ENCODE measurements at places on chromosomes 4 and X. TPM values are rescaled to one million over a fixed set of nuclear protein-coding genes. Genes with fewer than 3 reads are reported as not detected.

Gene SLC34A2
- 2.1 TPM for total RNA-seq

Gene MAMLD1
- 0.25 TPM for total RNA-seq

DNA sequence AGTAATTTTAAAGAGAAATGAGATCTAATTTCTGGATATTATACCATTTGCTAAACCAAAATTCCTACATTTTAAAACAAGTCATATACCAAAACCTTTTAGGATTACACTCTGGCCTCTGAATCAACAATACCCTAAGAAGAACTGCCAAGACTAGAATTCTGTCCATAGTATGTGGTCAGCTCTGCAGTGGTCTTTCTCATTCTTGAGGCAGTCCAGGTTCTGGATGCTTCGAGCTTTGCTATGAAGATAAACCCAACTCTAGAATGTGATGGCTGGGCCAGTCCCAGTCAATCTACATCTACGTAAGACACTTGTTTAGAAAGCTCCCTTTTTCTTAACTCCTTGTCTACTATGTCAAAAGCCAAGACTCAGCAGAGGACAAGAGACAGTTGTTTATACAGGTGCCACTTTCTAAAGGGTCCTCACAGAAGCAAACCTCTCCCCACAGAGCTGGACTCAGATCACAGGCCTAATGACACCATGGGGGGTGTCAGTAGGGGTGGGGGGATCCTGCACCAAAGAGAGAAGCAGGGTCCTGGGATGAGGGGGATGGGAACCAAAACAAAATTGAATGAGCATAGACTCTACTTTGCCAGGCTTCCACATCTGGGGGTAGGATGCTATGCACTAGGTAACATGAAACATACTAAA is 63.2 kb downstream of the SH3RF1 start:
- no peak for DNase-seq

DNA sequence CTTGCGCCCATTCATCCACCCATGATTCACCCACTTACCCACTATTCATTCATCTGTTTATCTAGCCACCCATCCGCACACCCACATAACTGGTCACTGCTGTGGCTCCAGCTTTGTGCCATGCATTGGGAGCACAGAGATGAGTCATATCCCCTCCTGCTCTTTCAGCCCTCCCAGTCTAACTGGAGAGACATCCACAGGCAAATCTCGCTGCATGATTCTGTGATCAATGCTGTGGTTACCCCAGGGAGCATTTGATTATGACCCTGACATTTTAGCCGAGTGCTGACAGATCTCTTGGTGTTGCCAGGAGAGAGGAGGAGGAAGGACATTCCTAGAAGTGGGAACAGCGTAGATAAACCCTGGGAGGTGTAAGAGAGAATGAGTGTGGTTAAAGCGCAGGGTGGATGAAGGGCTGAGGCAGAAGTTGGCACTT is 10.4 kb upstream of the PORCN start:
- DNase-seq = no peak

Gene SFRP2
- total RNA-seq = 0.54 TPM

Gene RBBP7
- 79.2 TPM for total RNA-seq

Gene STOX2
- total RNA-seq = 26.7 TPM

Gene RPS6KA6
- 36.0 TPM for total RNA-seq

GRCh38 chr4:127036296-127036695 is 596.5 kb upstream of the INTU start:
- DNase-seq = no peak

GRCh38 chrX:136588036-136588435 is 56.0 kb downstream of the VGLL1 start:
- no peak for DNase-seq

DNA sequence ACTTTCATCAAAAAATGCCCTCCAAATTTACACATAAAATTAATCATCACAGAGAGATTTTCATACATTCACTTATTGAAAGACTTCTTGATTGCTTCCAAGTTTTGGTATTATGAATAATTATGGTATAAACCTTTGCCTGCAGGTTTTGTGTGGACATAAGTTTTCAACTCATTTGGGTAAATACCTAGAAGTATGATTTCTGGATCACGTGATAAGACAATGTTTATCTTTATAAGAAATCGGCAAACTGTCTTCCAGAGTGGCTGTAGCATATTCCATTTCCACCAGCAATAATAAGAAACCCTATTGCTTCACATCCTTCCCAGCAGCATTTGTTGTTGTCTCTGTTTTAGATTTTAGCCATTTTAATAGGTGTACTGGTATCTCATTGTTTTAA is 1507.0 kb upstream of the IGFBP7 start:
- DNase-seq = no peak

GRCh38 chr4:108891896-108892590 is 129.2 kb upstream of the ETNPPL start:
- DNase-seq = no peak

DNA sequence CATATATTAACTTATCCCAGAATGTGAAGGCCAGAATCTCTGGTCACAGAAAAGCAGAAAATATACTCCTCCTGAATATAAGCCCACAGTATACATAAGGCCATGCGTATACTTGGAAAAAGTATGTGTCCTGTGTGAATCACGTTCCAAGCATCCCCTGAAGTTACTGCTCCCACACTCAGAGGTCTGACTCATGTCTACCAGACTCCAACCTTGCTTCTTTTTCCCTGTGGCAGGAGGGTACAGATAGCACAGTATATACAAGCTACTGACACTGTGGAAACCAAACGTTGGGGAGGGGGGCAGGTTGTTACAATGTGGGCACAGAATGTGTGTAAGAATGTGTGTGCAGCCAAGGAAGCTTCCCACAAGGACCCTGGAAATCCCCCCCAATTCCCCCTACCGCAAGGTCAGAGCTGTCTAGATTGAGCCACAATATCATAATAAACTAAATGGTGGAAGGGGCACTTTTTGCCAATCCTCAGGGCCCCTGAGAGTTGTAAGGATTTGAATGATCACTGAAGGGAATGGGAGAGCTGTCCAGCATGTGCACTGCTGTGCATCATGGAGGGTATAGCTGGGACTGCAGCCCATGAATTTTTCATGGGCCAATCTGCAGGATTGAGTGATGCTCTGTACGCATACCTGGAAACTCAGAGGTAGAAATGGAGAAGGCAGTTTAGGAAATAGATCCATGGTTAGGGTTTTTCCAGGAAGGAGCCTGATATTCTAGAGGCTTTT is 7.4 kb upstream of the RELL1 start:
- DNase-seq = no peak

- no peak for DNase-seq
Measured at GRCh38 chr4:176340871-176341685, 21.3 kb downstream of the SPCS3 start.

GRCh38 chr4:113292371-113293042 is 243.1 kb downstream of the ANK2 start:
- peak; percentile 72 for DNase-seq

DNA sequence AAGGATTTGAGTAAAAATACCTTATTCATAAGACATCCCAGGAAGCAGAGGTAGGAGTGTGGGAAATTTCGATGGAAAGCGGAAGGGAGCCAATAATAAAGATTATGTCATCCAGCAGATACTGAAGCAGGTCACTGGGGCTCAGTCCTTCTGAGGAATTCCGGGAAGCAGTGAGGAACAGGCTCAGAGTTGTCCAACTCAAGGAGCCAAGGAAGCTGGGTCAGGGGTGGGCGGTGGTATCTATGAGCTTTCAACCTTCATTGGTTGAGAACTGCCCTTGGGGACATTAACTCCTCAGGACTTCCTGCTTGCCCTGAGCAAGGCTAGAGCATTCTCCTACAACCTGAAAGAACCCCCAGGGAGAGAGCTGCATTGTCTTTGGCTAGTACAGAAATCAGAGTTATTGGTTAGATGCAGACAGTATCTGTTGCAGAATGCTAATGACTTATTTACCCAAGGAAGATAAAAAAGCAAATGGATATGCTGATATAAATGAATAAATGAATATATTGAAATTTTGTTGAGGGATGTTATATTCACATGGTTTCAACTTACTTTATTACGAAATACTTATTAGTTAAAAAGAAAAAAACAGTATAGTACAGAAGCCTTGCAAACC is 68.2 kb downstream of the DMP1 start:
- no peak for DNase-seq

- no peak for DNase-seq
Measured at GRCh38 chrX:20056704-20057103, 60.0 kb downstream of the MAP7D2 start.

GRCh38 chrX:19907794-19908193 is 20.4 kb upstream of the SH3KBP1 start:
- no peak for DNase-seq

- no peak for DNase-seq
Measured at GRCh38 chrX:18045436-18045835, 175.2 kb downstream of the BEND2 start.

Gene DAPP1
- total RNA-seq = not detected

Gene ADH7
- not detected for total RNA-seq

- no peak for DNase-seq
Measured at GRCh38 chr4:107654694-107655093, 65.3 kb downstream of the PAPSS1 start.

DNA sequence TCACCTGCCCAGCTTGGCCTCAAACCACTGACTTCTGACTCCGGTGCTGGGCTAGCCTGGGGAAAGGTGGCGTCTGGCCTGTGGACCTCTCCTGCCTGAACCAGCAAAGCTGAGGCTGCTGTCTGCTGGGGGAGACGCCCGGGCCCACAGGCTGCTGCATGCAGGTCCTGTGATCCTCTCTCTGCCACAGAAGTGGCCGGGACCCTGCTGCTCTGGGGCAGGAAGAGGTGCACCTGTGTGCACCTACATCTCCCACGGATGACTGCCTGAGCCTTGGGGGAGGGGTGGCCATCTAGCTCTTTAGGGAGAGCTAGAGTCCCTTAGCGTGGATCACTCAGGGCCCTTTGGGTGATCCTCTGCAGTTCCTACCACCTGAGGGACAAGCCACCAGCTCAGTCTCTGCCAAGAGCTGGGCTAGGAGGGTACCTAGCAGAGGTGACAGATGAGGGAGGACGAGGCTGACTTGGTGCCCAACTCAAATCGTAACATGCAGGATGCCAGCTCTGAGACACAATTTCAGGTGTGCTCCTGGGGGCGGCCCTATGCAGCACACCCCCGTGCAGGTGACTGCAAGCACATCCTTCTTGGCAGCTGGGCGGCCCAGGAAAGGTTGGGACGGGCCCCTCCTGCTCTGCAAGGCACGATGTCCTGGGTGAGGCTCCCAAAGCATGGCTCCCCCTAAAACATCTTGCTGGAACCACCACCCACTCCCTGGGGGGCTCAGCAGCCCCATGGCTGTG is 22.5 kb downstream of the LETM1 start:
- no peak for DNase-seq

Gene SPANXA1
- total RNA-seq = not detected

GRCh38 chrX:20712811-20713210 is 446.1 kb upstream of the RPS6KA3 start:
- DNase-seq = no peak

DNA sequence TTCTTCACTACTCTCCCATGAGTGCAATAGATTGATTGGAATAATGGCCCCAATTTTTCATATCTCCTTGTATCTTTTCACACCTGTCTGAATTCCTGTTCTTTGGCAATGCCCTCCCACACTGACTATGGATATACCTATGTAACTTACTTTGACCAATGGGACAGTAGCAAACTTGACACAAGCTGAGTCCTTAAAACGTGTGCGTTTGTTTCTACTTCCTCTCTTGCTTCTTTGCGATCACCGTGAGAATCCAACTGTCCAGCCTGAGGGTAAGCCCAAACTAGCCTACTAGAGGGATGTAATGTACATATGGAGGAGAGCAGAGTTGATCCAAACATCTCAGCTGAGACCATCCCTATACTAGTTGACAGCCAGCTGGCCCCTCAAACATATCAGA is 19.3 kb downstream of the TEC start:
- DNase-seq = no peak

GRCh38 chr4:7159923-7160322 is 32.4 kb upstream of the SORCS2 start:
- no peak for DNase-seq

DNA sequence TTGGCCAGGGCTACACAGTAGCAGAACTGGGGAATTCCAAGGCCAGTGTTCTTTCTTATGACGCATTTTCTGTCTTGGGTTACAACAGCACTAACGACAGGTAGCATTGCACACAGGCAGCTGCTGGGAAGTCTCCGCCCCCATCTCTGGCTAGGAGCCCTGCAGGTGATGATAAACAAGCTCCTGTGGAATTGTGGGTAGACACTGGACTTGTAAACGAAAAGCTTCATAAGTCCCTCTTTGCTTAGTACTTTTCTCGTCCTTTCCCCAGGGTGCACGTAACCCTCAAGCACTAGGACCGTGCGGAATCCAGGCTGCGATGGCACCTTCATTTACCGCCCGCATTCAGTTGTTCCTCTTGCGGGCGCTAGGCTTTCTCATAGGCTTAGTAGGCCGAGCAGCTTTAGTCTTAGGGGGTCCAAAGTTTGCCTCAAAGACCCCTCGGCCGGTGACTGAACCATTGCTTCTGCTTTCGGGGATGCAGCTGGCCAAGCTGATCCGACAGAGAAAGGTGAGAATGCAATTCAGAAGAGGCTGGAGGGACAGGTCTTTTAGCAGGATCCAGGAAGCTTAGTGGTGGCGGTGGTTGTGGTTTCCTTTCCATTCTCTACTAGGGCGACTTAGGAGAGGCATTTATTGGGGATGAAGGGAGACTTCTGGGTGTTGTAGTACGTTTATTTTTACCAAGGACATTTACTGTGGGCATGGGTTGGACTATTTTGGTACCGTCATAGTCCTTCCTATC is at the start of gene FAAH2:
FAAH2 (plus strand) TSS at position 200 of the 745 bp plus-strand sequence; CDS start at position 320, 120 bp downstream.
- peak; percentile 16 for DNase-seq

GRCh38 chr4:134243742-134244713 is 42.4 kb upstream of the PABPC4L start:
- DNase-seq = no peak

Gene MGAT4D
- not detected for total RNA-seq

DNA sequence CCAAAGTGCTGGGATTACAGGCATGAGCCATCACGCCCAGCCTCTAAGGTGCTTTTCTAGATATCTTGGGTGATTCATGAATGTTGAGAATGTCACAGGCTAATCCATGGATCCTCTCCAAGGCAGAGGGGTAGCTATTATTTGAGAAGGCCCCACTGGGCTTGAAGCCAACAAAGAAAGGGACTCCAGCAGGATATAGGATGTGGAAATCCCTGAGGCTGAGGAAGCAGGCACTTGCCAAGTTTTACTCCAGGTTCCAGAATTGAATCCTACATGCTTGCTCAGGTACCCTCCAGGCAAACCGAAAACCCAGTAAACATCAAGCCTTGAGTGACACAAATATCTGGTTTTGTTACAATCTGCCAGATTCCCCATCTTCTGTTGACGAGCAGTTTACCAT is 15.8 kb downstream of the NLGN3 start:
- DNase-seq = no peak

DNA sequence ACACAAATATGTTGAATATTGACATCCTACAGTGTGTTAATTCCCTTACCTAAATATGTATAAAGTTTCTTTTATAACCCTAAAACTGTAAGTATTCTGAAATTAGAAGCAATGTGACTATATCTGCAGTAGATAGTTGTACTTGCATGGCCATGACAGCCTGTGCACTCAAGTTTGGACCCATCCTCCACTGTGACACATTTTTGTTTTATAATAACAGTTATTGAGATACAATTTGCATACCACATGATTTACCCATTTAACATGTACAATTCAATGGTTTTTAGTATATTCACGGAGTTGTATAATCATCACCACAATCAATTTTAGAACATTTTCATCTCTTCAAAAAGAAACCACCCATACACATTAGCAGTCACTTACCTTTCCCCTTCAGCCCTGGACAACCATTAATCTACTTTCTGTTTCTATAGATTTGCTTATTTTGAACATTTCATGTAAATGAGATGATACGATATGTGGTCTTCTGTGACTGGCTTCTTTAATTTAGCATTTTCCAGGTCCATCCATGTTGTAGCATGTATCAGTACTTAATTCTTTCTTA is 29.6 kb downstream of the HERC3 start:
- no peak for DNase-seq

- peak; percentile 54 for DNase-seq
Measured at GRCh38 chr4:170089274-170089667, 485 bp downstream of the AADAT start.

Data from glutamatergic neuron (in vitro differentiated cells).